ENCODE measurements at places on chromosomes 6 and 20.

DNA sequence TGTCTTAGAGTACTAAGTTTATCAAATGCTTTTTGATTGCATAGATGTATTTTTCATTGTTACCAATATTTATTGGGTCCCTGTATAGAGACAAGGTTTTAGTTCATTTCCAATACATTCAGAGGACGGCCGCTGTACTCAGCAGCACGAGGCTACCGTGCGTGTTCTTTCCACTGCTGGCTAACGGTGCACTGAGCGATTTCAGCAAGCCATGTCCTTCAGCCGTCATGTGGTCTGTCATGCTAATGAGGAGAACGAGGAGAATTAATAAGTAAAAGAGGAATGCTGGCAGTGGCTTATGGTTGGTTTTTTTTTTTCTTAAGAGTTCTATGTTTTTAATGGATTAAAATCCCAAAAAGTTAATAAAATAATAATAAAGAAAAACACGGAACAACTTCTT lies 253.6 kb downstream of the ARID1B start:
- DNase-seq: no peak

DNA sequence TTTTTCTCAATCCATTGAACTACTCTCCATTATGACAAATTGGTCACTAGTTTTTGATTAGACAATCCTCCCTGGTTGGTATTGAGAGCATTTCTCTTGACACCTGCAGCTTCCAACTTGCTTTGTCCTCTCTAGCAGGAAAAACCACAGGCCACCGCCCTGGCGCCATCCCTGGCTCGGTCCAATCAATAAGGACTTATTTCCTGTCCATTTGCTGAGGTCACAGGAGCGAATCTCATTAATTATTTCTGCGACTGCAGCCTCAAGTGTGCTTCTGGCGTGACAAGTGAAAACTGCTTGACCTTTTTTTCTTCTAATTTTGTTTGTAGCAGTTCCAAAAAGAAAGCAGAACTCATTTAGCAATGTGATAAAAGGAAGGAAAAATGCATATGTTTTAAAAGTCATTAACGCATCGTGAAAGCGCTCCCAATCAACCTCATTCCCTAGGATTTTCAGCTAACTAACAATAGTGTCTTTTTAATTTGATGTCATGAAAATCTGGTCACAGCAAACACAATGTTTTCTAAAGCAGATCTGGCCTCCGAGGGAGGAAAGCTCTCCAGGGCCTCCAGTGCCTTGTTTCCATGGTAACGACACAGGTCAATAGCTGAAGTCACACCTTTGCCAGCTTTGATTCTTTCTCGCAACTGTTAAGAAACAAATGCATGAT lies 39.0 kb upstream of the BEND3 start:
- no peak for DNase-seq

DNA sequence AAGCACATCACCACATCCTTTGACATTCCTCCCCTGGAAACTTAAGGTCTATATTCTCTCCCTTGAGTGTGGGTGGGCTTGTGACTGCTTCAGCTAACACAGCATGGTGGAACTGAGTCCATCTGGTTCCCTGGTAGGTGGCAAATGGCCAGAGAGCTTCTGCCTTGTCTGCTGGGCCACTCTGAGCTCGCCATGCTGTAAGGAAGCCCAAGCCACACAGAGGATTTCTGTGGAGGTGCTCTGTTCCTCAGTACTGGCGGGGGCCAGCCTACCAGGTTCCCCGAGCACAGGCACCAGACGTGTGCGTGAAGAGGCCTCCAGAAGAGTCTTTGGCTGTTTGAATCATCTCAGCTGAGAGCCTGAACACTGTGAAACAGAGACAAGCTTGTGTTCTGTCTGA lies 41.6 kb upstream of the PMEPA1 start:
- DNase-seq: no peak

- DNase-seq: no peak
Observed at GRCh38 chr20:13809373-13809772, 24.5 kb downstream of the NDUFAF5 start.

GRCh38 chr6:75933387-75933975 lies 139.0 kb downstream of the IMPG1 start:
- DNase-seq: no peak

- DNase-seq: no peak
Observed at GRCh38 chr6:157037165-157037564, 260.0 kb downstream of the ARID1B start.

DNA sequence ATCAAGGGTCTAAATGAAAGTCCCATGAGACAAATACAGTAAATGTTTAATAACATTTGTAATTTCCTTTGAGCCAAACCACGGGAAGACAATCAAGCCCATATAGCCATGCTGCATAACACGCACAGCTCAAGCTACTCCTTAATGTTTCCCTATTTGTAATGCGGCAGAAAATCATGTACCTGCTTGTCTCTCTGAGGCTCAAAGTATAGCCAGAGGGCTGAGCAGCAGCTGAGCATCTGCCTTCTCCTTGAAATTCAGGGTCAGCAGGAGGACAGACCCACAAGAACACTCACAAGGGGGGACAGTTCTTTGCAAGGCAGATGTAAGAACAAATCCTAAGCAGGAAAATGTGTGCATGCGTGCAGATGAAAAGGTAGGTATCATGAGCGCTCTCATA lies 45.8 kb upstream of the JARID2 start:
- no peak for DNase-seq

GRCh38 chr6:162627825-162628224 lies 99.7 kb downstream of the PRKN start:
- DNase-seq: no peak

GRCh38 chr6:100719883-100720682 lies 161.0 kb downstream of the ASCC3 start:
- DNase-seq: no peak

DNA sequence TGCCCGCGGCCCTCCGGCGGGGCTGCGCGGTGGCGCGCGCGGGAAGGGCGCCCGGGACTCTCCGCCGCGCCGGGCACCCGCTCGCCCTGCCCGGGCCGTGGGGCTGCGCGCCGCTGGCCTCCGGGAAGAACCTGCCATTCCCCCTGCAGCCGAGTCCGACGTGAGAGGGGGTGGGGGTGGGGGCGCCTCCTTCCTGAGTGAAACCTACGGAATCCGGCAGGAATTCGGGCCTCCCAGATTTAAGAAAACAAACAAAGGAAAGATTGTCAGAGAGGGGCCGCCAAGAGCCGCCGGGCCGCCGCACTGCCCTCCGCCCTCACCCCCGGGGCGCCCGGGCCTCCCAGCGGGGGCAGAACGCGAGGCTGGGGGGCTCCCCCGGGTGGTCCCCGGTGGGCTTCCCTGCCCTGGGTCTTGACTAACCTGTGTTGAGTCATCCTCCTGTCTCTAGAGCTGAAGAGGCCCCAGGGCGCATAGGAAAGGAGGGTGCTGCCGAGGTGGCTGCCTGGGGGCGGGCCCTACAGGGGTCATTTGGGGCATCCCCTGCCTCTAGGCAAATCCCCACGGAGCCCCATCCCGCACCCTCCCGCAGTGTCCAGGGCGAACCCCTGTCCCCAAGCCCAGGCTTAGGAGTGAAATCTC lies 42.2 kb upstream of the FOXP4 start:
- no peak for DNase-seq

DNA sequence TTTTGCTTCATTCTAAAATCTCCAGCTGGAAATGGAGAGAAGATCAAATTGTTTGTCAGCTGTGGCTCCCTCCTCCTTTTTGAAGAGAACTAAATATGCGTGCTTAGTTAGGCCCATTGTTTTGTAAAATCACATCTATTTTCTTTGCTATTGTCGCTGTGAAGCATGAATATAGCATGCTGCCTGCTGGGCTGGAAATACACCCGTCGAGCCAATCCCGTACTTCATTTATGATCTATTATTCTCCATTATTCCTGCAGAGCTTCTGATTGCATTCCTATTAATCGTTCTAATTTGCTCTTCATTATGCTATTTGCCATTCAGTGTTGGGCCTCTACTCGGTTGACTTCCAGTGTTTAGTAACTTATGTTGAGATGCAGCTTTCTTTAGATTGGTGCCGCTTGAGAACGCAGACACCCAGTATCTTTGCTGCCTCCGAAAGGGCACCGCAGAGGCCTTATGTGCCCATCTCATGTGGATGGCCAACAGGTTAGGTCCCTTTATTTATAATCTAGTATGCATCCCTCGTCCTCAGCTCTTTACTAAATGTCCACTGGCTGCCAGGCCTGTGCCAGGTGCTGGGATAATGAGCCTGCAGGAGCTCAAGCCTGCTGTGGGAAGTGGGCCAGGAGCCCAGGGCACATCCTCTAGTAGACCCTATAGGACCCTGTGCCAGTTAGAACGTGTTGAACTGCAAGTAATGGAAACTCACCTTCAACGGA lies 45.6 kb downstream of the FAM50B start:
- DNase-seq: no peak

GRCh38 chr6:227074-227782 lies 65.1 kb upstream of the DUSP22 start:
- no peak for DNase-seq
